Activated B cell treated with CpG ODN at 0.5 μM for 24 hours (primary cell): ENCODE measurements at places on chromosomes 16 and 17. TPM values are rescaled to one million over a fixed set of nuclear protein-coding genes. Genes with fewer than 3 reads are reported as not detected.

The ZPBP2 gene
- total RNA-seq: 1.2 and 1.6 TPM in 2 replicates

DNA sequence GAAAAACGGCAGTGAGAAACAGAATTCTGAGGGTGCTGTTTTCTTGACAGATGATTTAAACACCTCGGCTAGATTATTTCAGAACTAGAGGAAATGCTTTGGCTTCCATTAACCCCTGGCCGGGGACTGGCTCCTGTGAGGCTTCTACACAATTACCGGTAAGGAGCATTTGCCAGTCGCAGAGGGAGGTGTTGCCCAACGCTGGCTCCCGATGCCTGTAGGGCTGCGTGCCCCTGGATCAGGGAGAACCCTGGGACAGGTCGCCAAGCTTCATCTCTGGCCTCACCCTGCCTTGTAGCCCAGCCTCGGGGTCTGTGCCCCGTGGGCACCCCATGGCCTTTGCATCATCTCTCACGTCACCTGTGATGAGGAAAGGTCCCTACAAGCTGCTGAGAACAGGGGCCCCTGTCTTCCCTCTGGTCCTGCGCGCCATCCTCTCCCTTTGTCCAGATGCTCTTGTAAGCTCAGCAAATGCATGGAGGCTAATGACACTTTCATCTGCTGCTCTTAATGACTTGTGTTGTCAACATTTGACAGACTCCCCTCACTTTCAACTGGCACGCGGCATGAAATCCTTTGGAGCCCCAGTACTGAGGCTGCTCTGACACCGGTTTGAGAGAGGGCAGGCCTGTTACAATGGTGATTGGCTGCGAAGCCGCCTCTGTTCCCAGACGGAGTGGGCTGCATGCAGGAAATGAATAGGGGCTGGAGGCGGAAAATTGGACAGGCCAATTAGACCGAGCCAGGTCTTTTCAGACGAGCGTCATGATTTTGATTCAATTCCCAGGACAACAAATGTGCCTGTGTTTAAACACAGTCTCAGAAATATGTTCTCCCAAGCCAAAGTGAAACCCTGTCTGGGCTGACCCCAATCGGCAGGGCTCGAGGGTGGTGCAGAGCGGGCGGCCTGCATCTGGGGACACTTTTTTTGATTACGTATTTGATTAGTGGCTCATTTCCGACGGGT, 85.5 kb upstream of the DOC2B start:
- no peak for DNase-seq

GRCh38 chr17:50637829-50638605, 3.3 kb downstream of the ABCC3 start:
- DNase-seq: no peak

GRCh38 chr17:12318571-12319266, 298.0 kb downstream of the MAP2K4 start:
- no peak for DNase-seq

The SYT17 gene
- total RNA-seq: 21.2 and 25.4 TPM in 2 replicates

GRCh38 chr17:49676276-49676868, 1.5 kb downstream of the SPOP start:
- DNase-seq: no peak

DNA sequence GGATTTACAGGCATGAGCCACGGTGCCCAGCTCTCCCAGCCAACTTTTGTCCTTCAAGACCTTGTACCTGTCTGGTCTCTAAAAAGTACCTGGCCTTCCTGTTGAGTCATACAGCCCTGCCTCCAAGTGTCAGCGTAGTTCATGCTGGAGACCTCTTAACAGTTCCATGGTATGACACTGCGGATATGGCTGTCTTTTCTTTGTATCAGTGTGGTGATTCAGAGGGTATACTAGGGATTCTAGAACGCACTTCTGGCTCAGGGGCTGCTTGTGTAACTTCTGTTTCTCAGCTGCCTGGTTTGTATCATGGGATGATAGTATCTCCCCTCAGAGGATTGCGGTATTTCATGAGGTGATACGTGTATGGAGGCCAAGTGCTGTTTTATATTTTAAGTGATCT, 2.0 kb upstream of the TMEM11 start:
- DNase-seq: no peak

GRCh38 chr17:42221886-42222745, 27.8 kb upstream of the GHDC start:
- DNase-seq: no peak

GRCh38 chr16:2090777-2091546, 43.2 kb downstream of the TSC2 start:
- DNase-seq: no peak

The KRT28 gene
- total RNA-seq: not detected in 2 replicates

The YBX2 gene
- 0.16 TPM in 1 of 2 replicates, not detected in the other for total RNA-seq

- DNase-seq: no peak
Measured at GRCh38 chr16:51629576-51629975, 478.5 kb upstream of the SALL1 start.

GRCh38 chr17:80586846-80587228, 42.2 kb downstream of the RPTOR start:
- no peak for DNase-seq

DNA sequence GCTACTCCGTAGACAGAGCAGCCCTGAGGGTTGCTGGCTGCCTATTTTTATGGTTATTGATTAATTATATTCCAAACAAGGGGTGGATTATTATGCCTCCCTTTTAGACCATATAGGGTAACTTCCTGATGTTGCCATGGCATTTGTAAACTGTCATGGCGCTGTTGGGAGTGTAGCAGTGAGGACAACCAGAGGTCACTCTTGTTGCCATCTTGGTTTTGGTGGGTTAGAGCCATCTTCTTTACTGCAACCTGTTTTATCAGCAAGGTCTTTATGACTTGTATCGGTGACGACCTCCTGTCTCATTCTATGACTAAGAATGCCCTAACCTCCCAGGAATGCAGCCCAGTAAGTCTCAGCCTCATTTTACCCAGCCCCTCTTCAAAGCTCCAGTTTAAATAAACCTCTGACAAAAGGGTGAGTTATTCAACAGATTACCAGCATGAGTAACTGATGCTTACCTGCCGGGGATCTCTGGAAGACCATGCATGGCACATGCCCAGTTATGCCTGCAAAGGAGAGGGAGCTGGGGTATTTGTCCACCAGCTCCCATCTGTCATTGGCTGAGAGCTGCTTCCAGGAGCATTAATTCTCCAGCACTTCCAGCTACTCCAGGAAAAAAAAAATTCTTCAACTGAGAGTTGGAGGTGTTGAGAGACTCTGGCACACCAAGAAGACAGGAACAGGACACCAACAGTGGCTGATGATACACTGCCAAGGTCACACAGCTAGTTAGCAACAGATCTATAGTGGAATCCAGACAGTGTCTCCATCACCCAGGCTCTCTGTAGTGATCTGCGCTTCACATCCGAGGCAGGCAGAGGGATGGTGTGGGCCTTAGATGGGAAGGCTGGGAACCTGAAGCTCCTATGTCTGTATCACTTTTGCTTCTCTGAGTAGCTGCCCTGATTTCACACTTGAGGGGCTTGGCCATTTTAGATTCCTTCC, 36.6 kb upstream of the IL21R start:
- no peak for DNase-seq

The CDRT4 gene
- 3.6 and 5.3 TPM in 2 replicates for total RNA-seq

- no peak for DNase-seq
Measured at GRCh38 chr17:61766520-61766919, 96.8 kb downstream of the BRIP1 start.

The SP2 gene
- total RNA-seq: 26.5 and 28.5 TPM in 2 replicates
